ENCODE measurements at places on chromosomes 2 and 18. TPM values are rescaled to one million over a fixed set of nuclear protein-coding genes. Genes with fewer than 3 reads are reported as not detected.
A peak's percentile ranks its signal among the peaks of the same experiment; 100 is the strongest.

Gene PSMA8
- total RNA-seq: not detected

Gene WBP1
- 61.1 TPM for total RNA-seq

GRCh38 chr18:7369006-7369405 lies 138.1 kb downstream of the LRRC30 start:
- H3K27me3 ChIP-seq: no peaks in the 10 kb centered on the region
- H3K27ac ChIP-seq: peak overlapping the region; percentile 82
- H3K4me1 ChIP-seq: peaks cover 37% of the 10 kb centered on the region
- DNase-seq: no peak
- H3K4me3 ChIP-seq: no peak overlapping the region
- H3K36me3 ChIP-seq: no peaks in the 10 kb centered on the region

Gene LCT
- total RNA-seq: 0.03 TPM

Gene ASIC4
- total RNA-seq: not detected

Gene CYS1
- total RNA-seq: 7.6 TPM

Gene USP40
- 56.2 TPM for total RNA-seq

DNA sequence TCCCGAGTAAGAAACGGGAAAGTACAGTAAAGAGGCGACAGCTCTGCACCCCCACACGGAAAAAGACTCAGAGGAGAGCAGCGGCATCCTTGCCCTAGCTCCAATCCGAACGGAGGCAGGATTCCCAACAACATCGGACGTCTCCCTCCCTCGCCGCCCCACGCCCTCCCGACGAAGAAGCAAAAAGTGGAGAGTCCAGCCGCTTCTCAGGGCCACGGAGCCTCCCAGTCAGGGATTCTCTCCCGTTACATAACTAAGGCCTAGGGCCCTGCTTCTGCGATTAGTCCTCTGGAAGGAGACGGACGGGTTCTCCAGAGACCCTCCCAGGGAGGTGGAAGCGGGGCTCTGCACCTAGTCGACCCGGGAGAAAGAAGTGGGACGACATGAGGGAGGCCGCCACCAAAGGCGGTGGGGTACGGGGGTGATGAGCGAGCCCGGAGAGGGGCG lies 587 bp downstream of the SUMO1 start:
- H3K4me1 ChIP-seq: peaks cover 31% of the 10 kb centered on the region
- DNase-seq: no peak
- H3K36me3 ChIP-seq: no peaks in the 10 kb centered on the region

DNA sequence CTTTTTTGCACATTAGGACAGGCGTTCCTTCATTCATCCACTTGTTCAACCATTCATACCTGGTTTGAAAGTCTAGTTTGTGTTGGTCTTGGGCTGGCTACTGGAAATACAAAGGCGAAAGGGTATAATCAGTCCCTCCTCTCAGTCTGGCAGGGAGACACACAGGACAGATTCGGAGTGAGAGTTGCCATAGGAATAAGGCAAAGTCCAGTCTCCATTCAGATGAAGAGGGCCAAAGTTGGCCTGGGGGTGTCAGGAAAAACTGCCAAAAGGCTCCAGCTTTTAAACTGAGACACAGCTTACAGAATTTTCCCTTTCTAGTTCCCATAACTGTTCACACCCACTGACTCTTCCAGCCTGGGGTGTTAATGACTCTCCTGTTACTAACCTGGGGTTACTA lies 96.3 kb upstream of the AQP4 start:
- H3K36me3 ChIP-seq: no peaks in the 10 kb centered on the region
- no peaks in the 10 kb centered on the region for H3K27me3 ChIP-seq
- H3K27ac ChIP-seq: no peak overlapping the region
- H3K4me3 ChIP-seq: no peak overlapping the region
- H3K4me1 ChIP-seq: no peaks in the 10 kb centered on the region

- peaks cover 4% of the 10 kb centered on the region for H3K4me1 ChIP-seq
- DNase-seq: no peak
- H3K27ac ChIP-seq: no peak overlapping the region
- H3K36me3 ChIP-seq: no peaks in the 10 kb centered on the region
- H3K4me3 ChIP-seq: no peak overlapping the region
These were observed 54.7 kb downstream of the BIN1 start for GRCh38 chr2:127052057-127052770.

DNA sequence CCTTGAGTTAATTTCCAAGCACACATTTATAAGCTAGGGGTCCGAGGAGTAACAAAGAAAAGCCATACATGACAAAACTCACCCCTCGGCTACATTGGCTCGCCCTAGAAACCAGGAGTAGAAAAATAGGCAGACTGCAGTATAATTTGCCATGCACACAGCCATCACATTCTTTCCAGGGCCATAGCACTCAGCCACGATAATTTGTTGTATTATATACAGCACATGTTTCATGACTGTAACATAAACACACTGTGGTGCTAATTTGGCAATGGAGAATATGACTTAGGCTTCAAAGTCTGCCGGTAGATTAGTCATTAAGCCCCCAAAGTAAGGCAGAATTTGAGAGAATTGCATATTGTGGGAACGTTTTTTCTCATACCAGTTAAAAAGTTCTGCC lies 254.9 kb downstream of the ZNF521 start:
- H3K4me1 ChIP-seq: peaks cover 4% of the 10 kb centered on the region
- no peak for DNase-seq
- H3K4me3 ChIP-seq: no peak overlapping the region
- no peaks in the 10 kb centered on the region for H3K27me3 ChIP-seq

DNA sequence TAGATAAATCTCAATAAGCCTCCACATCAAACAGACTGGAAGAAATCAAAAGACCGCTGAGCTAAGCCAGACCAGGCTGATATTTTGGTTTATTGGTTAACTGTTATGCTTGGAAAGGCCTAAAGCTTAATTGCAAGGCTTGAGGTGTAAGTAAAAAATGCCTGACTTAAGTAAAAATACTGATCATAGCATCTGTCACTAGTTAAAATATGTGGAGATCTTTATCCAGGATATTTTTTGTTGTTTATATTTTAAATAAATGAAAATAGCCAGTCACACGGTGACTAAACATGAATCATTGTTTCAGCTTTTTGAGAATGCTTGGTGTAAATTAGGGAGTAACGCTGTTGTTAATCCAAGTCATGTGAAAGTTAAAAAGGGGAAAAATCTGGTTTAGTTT lies 127.9 kb downstream of the THADA start:
- no peak overlapping the region for H3K27ac ChIP-seq
- DNase-seq: no peak
- no peaks in the 10 kb centered on the region for H3K27me3 ChIP-seq
- peaks cover 11% of the 10 kb centered on the region for H3K4me1 ChIP-seq

DNA sequence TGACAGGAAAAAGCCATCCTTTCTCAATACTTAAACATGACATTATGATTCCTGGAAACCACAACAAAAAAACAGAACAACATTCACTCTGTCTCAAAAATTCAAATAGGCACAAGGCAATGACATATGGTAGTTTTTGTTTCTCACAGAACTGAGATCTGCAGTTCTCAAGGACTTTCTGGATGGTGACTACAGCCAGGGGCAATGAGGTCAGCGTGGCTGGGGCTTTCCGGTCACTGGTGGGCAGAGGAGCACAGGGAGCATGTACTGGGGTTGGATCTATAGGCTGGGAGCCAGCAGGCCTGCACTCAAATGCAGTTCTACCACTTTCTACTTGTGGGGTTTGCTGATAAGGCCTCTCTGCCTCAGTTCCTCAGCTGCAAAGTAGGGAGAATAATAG lies 72.0 kb downstream of the CTAGE1 start:
- H3K4me1 ChIP-seq: peaks cover 31% of the 10 kb centered on the region
- H3K27ac ChIP-seq: peak overlapping the region; percentile 86
- no peaks in the 10 kb centered on the region for H3K36me3 ChIP-seq
- H3K4me3 ChIP-seq: no peak overlapping the region
- DNase-seq: no peak

- no peaks in the 10 kb centered on the region for H3K4me1 ChIP-seq
- no peaks in the 10 kb centered on the region for H3K36me3 ChIP-seq
- H3K27me3 ChIP-seq: no peaks in the 10 kb centered on the region
- H3K4me3 ChIP-seq: no peak overlapping the region
These were observed 254.8 kb downstream of the GLI2 start for GRCh38 chr2:120990451-120990871.

Gene SPATA3
- not detected for total RNA-seq

GRCh38 chr18:58484989-58485981 lies 143.6 kb downstream of the ALPK2 start:
- no peaks in the 10 kb centered on the region for H3K36me3 ChIP-seq
- no peak overlapping the region for H3K27ac ChIP-seq
- no peaks in the 10 kb centered on the region for H3K4me1 ChIP-seq
- no peak overlapping the region for H3K4me3 ChIP-seq

Gene ABCB11
- not detected for total RNA-seq
